ENCODE measurements at places on chromosomes 16 and 17.

GRCh38 chr16:8492690-8493089 is 97.6 kb downstream of the TMEM114 start:
- DNase-seq: no peak

GRCh38 chr17:7307686-7308624 is 527 bp downstream of the EIF5A start:
- no peak for DNase-seq

GRCh38 chr16:56513972-56514371 is 5.9 kb downstream of the BBS2 start:
- DNase-seq: no peak

- DNase-seq: no peak
These were observed 51.6 kb downstream of the PRKCA start for GRCh38 chr17:66353937-66354401.

DNA sequence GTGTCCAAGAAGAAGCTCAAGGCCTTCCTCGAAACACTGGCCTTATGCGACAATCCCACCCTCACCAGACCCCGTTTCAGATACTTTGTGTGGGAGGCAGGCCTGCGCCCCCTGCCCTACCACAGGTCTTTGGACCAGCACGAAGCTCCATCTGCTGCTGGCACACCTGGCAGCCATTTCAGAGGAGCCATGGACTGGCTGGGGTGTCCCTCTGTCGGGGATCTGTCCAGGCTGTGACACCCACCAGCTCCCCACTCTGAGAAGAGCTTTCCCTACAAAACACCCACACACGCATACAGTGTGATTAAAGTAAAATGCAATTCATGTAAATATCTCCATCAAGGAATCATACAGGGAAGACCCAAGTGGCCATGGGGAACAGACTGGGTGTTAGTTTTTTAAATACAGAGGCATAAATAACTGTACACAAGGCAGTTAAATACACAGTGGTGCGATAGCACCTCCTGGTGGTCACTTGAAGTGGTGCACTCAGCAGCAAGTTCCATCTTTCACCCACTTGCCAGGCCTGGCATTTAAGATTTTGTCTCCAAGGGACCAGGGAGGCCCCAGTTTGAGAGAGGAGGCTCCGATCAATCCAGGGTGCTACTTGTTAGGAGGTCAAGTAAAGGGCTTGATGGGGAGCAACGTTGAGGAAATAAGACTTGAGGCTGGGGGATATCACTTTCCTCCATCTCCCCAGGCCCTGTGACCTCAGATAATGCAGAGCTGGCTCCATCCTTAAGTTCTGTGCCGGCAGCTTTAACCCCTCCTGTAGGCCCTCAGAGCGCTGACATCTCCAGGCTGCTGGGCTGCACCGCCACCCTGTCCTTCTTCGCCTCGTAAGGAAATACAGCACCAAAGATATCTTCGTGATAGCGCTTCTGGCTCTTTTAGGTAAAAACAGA is 43.6 kb downstream of the NOS2 start:
- DNase-seq: no peak

DNA sequence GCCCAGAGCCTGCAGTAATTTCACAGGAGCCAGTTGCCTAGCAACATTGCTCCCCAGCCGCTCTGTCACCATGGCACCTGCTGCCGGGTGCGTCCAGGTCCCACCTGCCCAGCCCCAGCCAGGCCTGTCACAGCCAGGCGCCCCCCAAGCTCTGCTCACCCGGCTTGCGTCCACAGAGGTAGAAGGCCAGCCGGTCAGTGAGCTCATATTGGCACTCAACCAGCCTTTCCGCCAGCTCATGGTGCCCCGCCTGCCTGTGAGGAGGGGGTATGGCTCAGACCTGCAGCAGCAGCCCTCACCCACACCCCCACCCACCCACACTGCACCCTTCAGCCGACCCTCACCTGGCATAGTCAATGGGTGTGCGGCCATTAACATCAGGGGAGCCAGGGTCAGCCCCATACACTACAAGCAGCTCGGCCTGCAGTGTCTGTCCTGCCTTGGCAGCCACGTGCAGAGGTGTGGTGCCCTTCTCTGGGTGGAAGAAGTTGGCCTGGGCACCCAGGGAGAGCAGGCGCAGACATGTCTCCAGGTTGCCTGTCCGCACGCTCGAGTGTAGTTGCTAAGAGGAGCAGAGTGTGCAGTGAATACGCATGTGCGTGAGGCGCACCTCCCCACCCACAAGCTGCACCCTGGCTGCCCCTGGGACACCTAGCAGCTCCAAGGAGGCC is 7.7 kb downstream of the GIT1 start:
- DNase-seq: no peak

- no peak for DNase-seq
These were observed 6.0 kb upstream of the RHBDL3 start for GRCh38 chr17:32259586-32259985.

DNA sequence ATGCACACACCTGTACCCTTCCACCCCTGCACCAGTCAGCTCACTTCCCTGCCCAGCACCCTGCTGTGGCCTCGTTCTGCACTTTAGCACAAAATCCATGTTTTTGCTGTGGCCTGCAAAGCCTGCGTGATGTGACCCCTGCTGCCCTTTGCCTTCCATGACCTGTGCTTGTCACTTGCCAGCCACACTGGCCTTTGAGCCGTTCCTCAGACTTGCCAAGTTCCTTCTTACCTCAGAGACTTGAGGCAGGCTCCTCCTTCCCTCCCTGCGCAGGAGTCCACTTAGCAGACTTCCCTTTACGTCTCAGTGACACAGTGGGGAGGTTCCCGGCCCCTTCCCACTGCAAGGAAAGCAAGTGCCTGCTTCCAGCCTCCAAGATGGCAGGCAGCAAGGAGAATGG is 134.7 kb downstream of the SNX29 start:
- no peak for DNase-seq

DNA sequence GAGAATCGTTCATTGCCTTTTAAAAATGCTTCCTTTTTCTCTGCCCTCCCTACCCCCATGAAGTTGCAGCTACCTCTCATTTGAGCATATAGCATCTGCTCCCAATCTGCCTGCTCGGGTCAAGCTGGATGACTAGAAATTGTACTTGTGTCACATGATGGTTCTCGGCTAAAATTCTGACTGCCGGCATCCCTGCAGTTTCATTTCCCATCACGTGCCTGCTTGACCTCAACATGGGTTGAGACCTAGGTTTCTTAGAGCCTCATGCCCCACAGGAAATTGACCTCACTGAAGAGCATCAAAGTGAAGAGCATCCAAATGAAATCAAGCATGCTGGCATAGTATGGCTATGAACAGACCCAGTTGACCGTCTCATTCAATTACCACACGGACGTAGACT is 581.6 kb upstream of the PSMD7 start:
- DNase-seq: no peak

DNA sequence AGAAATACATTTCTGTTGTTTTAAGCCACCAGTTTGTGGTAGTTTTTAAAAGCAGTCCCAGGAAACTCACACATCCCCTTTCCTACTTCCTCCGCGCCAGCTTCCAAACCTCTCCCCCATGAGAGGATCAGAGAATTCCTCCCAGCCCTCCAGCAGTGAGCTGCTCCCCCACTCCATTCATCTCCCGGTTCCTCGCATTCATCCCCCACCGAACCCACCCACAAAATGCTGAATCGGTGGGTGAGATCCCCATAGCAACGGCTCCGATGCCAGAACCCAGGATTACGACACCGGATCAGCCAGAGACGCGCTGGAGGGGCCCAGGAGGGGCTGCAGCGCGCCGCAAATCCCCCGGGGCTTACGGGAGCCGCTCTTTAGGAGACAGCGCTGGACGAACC is 251.4 kb upstream of the RPL38 start:
- DNase-seq: no peak

- DNase-seq: no peak
These were observed 5.1 kb downstream of the CBX8 start for GRCh38 chr17:79791735-79792161.

GRCh38 chr16:15988268-15989013 is 39.0 kb downstream of the ABCC1 start:
- DNase-seq: no peak

DNA sequence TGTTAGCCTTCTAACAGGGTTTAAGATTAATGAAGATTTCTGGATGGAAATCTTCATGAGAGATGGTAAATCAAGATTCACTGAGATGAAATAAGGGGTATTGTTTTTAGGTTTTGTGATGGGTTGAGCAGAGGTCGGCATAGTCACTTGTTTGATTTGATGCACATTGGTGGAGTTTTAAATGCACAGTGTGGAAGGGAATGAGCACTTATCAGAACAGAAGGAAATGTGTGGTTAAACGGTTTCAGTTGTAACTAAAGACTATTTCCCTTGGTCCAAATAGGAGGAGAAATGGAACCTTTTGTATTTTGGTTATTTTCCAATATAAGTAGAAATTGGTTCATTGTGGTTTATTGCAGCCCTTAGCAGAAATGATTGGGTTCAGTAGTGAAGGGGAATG is 34.1 kb downstream of the CBFB start:
- DNase-seq: no peak

DNA sequence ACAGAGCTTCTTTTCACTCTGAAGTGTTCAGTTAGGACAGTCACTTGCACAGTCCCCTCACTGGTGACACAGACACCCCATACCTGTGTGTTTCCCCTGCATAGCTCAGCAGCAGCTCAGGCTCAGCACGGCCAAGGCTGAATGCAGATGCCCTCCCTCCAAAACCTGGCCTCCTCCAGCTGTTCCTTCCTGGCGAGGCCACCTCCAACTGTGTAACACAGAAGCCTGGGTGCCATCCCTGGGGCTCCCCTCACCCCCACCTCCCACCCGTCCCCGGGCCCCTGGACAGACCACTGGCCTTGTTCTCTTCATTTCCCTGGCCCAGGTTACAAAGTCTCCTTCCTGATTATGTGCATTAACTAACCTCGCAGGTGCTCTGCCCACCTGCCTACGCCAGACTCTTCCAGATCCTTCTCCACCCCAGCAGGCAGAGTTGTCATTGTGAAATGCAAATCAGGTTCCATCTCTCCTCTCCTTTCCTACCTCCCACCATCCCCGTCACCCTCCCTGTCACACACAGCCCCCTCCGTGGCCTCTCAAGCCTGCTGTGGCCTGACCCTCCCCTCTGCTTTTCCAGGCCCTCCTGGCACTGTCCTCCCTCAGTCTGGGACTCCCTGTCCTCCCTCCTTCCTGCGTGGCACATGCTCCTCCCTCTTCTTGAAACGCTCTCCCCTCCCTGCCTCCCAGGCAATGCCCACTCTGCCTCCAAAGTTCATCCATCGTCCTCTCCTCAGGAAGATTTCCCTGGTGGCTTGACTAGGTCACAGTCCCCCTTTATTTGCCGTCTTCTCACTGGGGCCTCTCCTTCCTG is 26.4 kb downstream of the MLYCD start:
- no peak for DNase-seq

- no peak for DNase-seq
These were observed 56.6 kb downstream of the TEKT5 start for GRCh38 chr16:10638101-10638500.

GRCh38 chr16:28923652-28924398 is 1.2 kb downstream of the RABEP2 start:
- DNase-seq: no peak

- no peak for DNase-seq
These were observed 11.6 kb downstream of the CUEDC1 start for GRCh38 chr17:57943645-57944044.

DNA sequence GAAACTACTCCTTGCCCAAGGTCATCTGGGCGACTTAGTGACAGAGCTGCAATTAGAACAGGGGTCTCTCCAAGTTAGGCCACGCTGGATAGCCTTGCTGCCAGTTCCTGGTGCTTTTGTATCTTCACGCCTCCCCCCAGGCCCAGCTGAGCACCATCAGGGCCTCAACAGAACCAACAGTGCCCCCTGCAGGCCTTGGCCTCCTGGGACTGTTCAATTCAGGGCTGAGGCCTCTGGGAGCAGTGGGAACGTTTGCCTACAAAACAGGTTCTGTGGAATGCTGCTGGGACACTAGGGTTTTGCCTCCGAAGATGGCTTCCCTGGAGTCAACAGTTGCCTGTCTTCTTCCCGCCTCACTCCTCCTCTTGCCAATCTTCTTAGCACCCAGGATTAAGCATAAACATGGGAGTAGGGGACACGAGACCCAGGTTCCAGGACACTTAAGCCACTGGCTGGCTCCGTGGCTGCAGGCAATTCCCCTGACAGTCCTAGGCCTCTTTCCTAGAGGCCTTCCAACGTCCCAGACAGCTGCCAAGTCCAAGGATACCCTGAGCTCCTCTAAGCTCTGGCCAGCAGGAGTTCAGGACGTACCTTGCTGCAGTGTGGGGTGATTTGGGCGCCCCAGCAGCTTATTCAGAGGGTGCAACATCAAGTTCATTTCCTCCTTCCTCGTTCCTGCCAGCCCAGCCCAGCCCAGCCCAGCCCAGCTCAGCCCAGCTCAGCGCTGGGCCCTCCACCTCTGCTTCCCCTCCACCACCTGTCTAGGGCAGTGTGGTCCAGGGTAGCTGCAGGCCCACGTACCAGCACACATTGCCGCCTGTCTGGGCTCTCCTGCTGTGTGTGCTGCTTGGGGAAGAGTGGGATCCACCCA is 246.6 kb upstream of the RPL38 start:
- DNase-seq: no peak

GRCh38 chr16:11131706-11132105 is 124.3 kb downstream of the SOCS1 start:
- no peak for DNase-seq

- no peak for DNase-seq
These were observed 132.7 kb upstream of the HSBP1 start for GRCh38 chr16:83674931-83675535.

DNA sequence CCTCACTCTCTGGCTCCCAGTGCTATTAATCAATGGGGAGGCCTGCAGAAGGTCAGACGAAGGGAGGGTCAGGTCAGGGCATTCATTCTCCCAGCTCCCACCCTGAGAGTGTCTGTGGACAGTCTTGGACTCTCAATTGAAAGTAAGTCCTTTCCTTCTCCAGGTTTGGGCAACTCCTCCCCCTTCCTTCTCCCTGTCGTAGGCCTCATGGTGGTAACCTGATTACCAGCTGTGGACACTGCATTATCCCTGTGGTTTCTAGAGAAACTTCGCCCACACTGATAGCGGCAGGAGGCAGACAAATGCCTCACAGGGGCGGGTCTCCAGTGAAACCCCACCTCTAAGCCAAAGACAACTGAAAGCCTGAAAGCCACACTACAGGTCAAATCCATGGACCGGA is 57.7 kb upstream of the SLC25A19 start:
- no peak for DNase-seq

- no peak for DNase-seq
These were observed 50.0 kb downstream of the VAC14 start for GRCh38 chr16:70750893-70751467.

DNA sequence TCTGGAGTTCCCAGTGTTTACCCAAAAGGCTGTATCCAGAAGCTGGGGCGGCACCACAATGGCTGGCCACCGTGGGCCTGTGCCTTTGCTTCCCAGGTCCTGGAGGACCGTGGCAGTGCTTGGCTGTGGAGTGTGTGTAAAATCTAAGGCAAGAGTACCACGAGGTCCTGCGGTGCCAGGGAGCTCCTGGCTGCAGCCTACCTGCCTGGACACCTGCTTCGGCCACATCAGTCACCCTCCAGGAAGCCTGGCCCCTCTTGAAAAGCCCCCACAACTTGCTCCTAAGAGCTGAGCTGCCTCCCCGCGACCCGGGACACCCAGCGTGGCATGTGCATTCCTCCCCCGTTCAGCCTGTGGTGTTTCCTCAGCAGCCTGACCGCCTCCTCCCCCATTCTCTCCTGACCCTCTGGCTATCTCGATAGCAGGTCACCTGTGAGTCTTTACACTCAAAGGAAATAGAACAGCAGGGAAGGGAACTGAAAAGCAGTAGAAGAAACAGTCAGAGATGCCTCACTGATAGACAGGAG is 7.9 kb downstream of the TIMM22 start:
- DNase-seq: no peak

GRCh38 chr16:85651629-85652430 is 36.9 kb downstream of the GINS2 start:
- DNase-seq: no peak

Data from cortex of kidney (tissue), 1 donor.